Stimulated activated naive CD4-positive, alpha-beta T cell treated with Interleukin-2 at 50 U/mL for 16 hours (primary cell): ENCODE measurements at places on chromosomes 11 and 22.

GRCh38 chr11:126485021-126485792 lies 129.7 kb downstream of the ST3GAL4 start:
- no peak for DNase-seq

DNA sequence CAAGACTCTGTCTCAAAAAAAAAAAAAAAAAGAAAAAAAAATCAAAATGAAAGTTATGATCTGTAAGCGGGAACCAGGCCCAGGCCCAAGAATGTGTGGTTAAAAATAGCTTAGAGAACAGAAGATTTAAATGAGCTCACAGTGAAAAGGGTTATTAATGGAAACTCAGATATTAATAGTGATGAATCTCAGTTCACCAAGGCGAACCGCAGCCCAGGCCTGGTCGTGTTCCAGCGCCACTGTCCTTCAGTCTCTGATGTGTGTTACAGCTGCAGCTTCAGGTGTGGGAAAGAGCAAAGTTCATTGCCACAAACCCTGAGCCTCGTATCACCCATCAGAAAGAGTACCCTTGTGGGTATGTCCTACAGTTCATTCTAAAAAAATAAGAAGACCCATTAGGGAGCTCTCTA lies 107.1 kb downstream of the GAB2 start:
- no peak for DNase-seq

- DNase-seq = no peak
Observed at GRCh38 chr22:50313600-50313999, 6.2 kb upstream of the PLXNB2 start.

DNA sequence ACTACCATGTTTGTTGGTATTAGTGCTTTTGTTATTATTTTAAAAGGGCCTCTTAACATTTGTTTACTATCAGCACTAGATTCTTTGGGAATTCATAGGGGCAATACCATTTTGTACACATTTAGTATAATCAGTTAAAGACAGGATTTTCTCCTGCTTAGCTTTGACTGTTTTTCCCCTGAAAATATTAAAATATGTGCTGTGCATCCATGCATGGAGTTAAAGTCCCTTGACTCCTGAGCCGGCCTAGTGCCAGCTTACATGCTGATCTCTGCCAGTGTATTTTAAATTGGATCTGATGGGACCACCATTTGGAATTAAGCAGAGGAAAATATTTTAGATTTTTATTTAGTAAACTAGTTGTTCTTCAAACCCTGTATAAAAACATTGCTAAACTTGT lies 161.4 kb downstream of the METTL15 start:
- DNase-seq = no peak

- no peak for DNase-seq
Observed at GRCh38 chr11:80958987-80959386, 1518.2 kb upstream of the TENM4 start.
